ENCODE measurements at places on chromosomes 11 and 22.

DNA sequence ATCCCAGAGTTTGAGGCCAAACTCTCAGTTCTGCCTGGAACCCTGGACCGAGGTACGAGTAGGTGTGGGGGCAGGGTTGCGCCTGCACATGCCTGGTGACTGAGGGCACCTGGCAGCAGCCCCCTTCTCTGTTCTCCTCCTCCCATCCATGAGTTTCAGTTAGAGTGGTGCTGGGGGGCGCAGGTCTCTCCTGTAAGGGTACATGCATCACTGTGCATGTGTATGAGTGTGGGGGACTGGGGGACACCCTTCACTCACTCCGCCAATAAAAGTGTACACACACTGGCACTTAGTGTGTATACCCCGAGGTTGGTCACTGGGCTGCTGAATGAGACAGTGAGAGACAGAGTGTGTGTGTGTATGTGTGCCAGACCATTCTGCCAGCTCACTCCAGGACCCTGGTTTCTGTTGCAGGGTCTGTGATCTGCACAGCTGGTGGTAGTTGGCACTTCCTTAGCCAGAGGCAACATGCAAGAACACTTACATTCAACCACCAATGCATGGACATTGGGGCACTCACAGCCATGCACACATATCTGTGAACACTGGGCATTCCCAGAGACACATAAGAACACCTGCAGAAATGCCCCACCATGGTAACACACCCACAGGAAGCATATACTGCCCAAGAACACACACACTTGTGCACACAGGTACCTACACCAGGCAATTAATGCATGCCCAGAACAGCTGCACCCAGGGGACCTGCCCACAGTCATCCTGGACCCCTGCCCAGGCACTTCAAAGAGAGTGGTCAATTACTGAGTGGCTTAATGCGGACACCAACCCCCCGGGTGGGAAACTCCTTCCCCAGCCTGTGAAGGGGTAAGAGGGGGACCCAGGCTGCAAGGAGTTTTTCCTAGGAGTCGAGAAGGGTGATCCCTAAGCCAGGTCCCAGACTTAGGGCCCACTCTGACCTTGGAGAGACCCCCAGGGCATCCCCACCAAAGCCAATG is 1.2 kb upstream of the NRXN2 start:
- DNase-seq: no peak

- no peak for DNase-seq
Measured at GRCh38 chr11:59152312-59152951, 9.8 kb downstream of the FAM111A start.

DNA sequence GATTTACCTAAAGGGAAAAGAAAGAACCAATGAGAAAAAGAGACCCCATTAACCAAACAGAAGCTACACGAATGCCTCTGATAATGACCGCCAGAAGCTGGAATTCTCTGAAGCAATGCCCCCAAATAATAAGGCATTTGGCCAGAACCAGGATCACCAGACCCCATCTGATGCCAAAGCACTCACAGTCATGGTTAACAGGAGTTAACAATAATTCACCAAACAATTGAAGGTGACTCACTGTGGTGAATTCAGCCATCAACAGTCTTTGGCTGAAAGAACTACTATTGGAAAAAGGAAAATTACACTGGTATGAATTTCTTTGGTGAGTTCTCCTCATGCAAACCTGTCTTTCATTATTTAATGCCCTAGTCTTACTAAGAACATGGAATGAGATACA is 21.9 kb upstream of the NFRKB start:
- DNase-seq: no peak

GRCh38 chr11:5524756-5525155 is 8.3 kb upstream of the UBQLNL start:
- no peak for DNase-seq

DNA sequence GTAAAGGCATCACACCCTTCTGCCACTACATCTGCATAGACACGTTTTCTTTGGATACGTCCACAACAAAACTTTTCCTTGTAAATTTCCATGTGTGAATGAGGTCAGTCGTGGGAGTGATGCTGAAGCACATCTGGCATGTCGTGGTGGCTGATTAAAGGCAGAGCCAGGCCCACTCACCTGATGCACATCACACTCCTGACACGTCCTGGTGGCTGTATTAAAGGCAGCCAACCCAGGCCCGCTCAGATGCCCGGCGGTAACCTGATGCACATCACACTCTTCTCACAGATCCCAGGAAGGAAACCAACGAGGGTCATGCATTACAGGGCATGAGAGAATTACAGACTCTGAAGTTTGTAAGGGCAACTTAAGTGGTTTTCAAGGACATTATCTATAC is 321.6 kb upstream of the B3GAT1 start:
- DNase-seq: no peak
